Fibroblast of villous mesenchyme (primary cell): ENCODE measurements at places on chromosomes 5 and 9. TPM values are rescaled to one million over a fixed set of nuclear protein-coding genes. Genes with fewer than 3 reads are reported as not detected.

PCDHGA10 gene
- 11.7 and 12.2 TPM in 2 replicates for total RNA-seq

PCDHB12 gene
- total RNA-seq = under 0.01 TPM in 1 of 2 replicates, not detected in the other

OTULINL gene
- 19.6 and 23.7 TPM in 2 replicates for total RNA-seq

ZNF483 gene
- total RNA-seq = 2.6 and 5.6 TPM in 2 replicates

GABRA6 gene
- not detected in 2 replicates for total RNA-seq
